ENCODE measurements at places on chromosomes 6 and 20.

GRCh38 chr6:43493230-43493629 lies 15.9 kb downstream of the TJAP1 start:
- no peak for DNase-seq

GRCh38 chr6:25179051-25179778 lies 100.0 kb upstream of the CARMIL1 start:
- DNase-seq, result no peak

DNA sequence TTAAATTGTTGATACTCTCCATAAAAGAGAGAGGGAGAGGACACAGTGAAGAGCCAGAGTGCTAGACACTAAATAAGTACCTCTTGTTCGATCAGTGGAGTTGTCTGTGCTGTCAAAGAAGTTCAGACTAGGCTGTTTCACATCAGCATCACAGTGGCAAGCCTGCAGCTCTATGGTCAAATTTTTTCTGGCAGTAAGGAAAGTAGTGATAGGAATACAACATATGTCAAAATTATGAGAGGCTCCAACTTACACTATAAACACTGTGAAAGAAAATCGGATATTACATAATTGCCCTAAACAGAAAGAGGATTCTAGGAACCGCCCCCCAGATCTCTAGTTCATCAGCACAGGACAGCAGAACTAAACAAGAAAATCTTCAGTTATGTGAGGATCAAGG lies 23.1 kb downstream of the DNAH8 start:
- no peak for DNase-seq

DNA sequence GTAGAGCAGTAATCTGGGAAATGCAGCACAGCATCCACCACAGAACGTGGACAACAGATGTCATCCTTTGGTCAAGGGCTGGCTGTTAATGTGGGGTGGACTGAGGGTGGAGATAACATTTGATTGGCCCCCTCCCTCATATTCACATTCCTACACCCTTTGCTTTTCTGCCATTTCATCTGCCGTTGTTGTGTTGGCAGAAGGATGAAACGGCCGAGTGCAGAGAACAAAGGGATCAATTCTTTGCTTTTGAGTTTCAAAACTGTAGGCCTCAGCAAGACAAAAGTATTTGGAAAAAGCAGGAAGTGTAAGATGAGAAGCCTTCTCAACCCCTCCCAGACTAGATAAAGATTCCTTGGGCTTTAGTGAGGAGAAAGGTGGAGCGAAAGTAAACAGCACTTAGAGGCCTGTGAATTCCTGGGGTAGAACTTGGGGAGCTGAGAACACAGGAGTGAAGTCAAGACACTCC lies 74.2 kb upstream of the PHIP start:
- DNase-seq, result no peak

- no peak for DNase-seq
Observed at GRCh38 chr6:134146268-134147033, 94.0 kb upstream of the SLC2A12 start.

GRCh38 chr6:149963212-149963461 lies 606 bp upstream of the ULBP1 start:
- DNase-seq, result peak; percentile 45

DNA sequence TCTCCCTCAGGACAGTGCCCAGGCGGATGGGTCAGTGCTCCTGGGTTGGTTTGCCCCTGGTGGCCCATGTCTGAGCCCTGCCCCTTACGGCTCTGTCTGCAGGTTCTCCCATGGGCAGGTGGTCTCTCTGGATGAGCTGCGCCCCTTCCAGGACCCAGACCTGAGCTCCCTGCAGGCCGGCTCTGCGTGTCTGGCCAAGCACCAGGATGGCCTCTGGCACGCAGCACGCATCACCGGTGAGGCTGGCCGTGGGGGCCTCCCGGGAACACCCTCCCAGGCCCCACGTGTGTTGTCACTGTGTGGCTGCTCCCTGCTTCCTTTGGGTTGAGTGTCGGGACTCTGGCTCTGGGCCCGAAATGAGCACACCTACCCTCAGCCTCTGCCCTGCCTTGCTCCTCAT lies 3.3 kb upstream of the LIME1 start:
- DNase-seq, result no peak

- no peak for DNase-seq
Observed at GRCh38 chr6:10682355-10682988, 11.9 kb downstream of the C6orf52 start.

- no peak for DNase-seq
Observed at GRCh38 chr6:21193790-21194475, 399.6 kb upstream of the SOX4 start.

DNA sequence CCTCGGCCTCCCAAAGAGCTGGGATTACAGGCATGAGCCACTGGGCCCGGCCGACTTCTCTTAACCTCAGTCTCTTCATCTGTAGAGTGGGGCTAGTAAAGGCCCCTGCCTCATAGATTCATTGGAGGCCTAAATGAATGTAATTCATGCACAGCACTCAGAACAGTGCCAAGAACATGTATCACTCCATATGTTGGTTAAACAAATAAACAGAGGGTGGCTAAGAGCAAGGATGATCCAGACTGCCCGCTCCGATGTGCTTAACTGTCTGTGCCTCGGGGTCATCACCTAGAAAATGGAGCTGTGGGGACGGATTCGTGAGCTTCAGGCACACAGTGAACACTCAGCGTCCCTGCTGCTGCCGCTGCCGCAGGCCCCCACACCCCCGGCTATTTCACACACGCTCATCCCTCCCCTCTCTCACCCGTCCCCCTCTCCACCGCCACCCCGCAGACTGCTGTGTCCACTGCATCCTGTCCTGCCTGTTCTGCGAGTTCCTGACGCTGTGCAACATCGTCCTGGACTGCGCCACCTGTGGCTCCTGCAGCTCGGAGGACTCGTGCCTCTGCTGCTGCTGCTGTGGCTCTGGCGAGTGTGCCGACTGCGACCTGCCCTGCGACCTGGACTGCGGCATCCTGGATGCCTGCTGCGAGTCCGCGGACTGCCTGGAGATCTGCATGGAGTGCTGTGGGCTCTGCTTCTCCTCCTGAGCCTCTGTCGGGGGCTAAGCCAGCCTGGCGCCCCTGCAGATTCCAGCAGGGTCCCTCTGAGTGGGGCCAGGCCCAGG lies 14.8 kb downstream of the MDFI start:
- no peak for DNase-seq

DNA sequence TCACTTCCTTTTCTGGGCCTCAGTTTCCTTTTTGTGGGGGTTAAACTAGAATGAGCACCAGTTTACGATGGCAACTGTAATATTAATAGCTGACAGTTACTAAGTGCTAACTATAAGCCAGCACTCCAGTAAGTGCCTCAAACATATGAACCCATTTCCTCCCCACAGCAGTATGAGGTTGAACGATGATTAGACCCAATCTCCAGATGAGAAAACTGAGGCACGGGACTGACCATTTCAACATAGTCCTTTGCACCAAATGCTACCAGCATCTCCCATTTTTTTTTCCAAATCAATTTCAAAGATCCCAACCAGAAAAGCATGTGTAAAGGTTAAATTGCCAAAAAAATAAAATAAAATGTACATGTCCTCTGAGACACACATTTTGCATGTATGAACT lies 7.1 kb downstream of the SLC13A3 start:
- DNase-seq, result no peak

DNA sequence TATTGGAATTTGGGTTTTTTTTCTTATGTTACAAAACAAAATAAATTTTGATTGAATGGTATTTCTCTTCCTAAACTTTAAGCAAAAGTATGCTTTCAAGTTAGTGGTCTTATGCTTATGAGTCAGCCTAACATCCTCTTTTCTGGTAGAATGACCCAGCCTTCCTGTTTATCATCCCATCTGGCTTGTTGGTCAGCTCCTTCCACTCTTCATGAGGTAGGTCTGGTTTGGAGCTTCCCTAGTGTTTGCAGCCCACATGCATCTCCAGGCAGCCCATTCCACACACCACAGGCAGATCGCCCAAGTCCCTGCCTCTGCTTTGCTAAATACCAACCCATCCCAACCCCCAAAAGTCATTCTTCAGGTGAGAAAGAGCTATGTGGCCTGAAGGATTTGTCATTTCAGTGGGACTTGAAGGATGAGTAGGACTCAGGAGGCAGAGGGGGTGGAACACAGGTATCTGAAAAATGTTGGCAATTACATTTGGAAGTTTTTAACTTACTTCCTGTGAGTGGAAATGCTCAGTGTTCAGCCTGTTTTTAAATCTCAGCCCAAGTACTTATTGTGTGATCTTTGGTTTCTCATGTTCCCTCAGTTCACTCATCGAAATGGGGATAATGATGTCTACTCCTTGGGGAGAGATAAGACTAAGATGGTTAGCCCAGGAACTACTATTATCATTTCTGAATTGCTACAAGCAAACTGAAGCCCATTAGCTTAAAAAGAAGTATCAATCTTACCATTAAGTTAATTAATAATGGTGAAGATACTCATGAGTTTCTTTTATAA lies 294.0 kb downstream of the ADGB start:
- DNase-seq, result no peak

DNA sequence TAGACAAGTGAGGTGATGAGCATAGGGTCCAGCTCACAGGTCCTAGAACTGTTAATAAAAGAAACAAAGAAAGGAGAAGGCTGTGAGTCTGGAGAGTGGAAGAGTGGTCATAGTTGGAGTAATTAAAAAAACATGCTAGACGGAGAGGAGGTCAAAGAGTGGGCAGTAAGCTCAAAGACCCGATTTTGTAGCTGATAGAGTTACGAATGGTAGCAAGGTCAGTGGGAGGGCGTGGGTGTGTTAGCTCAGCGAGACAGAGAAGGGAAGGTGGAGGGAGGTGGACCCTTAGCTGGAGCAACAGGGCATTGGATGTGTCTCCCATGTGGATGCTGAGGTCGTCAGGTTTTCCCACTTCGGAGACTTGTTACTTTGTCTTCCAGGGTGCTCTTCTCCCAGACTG lies 431.7 kb downstream of the CDH26 start:
- DNase-seq, result no peak

DNA sequence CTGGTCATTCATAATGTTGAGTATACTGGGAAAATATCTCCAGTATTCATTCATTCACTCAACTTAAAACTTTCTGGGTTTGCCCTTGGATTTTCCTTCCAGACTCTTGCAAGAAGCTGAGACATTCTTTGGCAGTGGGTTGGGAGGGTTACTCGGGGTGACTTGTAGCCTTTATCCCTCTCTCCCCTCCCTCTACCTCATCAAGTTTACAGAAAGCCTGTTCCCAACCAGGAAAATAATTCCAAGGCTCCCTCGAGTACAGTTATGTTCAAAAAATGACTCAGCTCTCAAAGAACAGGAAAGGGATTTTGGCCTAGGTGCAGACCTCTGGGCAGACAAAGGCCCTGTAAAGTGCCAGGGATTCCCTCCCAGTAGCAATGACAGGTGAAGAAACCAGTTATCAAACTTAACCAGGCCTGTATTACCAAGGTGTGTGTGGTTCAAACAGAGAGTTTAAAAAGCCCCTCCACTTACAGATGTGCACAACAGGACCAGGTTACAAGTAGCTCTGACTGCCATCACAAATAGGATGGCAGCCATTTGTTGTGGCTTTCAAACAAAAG lies 22.2 kb downstream of the FKBP1A start:
- DNase-seq, result no peak

- DNase-seq, result no peak
Observed at GRCh38 chr6:109824105-109824504, 133.0 kb downstream of the FIG4 start.

- DNase-seq, result no peak
Observed at GRCh38 chr6:41942067-41942851, 651 bp upstream of the CCND3 start.

- DNase-seq, result peak; percentile 76
Observed at GRCh38 chr20:34922654-34923381, 32.8 kb downstream of the GSS start.

DNA sequence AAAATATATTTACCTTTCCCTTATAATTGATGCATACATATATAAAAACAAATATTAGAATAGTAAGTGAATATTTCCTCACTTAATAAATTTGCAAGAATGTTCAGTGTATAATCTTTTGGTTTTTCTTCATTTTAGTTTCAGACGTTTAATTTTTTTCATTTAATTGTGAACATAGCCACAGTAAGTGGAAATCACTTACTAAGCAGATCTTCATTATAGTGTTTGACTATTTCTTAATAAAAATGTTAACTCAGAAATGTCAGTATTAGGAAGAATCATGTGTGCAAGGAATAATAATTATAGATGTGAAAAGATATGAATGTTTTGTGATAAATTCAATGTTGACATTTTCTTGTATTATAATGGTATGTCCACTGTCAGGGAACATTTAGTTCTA lies 27.4 kb downstream of the STXBP5 start:
- no peak for DNase-seq

DNA sequence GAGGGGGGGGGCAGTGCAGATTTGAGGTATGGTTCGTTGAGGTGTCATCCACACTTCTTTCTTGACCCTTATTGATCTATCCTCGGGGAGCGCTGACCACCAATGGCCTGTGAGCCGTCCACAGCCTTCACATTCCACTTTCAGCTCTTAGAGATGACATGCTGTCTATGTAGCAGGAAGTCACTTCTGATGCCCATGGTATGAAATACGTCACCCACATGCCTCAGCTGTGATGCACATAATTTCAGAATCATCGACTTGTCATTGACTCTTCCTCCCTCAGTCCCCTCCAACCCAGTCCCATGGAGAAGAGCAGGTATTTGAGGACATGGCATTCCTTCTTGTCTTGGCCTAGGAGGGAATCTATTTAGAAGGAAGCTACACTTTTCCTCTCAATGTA lies 4.7 kb upstream of the ADGRF5 start:
- no peak for DNase-seq

- DNase-seq, result no peak
Observed at GRCh38 chr6:104201557-104201956, 658.2 kb downstream of the HACE1 start.

DNA sequence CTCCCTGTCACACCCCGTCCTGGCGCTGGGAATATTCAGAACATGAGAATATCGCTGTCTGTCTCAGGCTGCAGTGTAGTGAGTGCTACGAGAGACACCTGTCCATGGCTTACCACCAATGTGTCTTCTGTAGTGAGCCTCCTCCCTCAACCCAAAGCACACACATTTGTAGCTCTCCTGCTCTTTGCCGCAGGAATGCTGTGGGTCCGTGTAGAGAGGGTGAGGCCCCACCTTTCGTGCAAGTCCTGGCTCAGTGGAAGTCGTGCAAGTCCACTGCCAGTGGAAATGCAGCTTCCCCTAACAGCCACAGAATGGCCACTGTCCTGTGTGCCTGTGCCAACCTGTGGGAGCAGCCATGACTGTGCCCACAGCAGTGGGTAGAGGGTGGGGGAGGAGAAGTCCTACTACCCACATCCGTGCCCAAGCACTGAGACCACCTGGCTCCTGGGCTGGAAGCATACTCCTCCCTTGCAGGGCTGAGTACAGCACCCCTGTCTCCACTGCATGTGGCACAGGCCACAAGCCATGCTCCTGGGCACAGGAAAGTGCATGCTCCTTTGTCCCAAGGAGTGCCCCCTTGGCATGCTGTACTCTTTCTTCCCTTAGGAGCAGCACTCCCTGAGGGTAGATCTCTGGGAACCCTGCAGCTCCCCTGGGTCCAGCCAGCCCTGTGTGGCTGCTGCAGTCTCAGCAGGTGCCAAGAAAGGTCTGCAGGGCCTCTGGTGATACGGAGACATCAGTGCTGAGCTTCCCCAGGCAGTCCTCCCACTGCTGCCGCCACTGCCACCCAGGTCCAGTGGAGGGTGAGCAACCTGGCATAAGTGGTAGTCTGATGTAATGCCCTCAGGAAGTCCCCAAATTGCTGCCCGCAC lies 28.0 kb downstream of the IGF2R start:
- DNase-seq, result no peak
